HL-60 (cell line): ENCODE measurements at places on chromosomes 6 and 20.

GRCh38 chr6:75428204-75428603 is 65.4 kb downstream of the FILIP1 start:
- no peak for DNase-seq

- DNase-seq, result no peak
Observed at GRCh38 chr20:16378712-16379370, 194.4 kb downstream of the KIF16B start.

GRCh38 chr6:72642435-72642834 is 20.6 kb downstream of the KCNQ5 start:
- no peak for DNase-seq

DNA sequence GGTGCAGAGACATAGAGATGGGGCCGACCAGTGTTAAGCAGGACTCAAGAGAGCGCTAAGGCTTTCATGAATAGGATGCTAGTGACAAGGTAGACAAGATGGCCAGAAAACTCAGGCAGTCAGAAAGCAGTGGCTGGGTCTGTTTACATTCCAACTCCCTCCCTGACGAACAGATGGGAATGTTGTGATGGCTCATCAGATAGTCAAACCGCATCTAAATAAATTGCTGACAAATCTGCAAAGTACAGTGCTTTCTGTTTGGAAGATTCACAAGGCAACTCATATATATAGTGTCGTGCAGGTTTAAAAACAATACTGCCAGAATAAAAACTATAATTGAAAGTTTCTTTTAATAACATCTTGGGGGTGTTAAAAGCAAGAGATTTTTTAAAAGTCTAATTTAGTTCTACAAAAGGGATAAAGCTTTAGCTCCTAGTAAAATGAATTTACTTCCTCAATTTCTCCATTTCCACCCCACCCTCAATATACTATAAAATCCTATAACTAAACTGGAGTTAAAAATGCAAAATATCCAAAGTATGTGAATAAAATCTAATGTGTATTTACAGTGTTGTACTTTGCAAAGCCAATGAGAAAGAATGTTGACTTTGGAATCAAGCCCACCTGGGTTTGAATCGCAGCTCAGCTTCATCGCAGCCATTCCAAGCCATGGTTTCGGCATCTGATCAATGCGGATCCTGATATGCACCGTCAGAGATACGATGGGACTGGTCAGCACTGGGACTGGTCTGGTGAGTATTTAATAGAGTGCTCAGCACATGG is 247.3 kb upstream of the PDE10A start:
- DNase-seq, result no peak

DNA sequence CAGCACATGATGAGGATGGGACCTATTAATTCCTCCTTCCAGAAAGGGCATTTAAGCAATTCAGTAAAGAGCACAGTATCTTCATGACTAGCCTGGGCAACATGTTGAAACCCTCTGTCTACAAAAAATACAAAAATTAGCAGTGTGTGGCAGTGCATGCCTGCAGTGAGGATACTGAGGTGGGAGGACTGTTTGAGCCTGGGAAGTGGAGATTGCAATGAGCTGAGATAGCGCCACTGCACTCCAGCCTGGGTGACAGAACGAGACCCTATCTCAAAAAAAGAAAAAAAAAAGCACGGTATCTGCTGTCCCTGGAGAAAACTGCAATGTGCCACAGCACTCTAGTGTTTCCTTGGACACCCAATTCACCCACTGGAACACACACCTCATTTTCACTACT is 18.4 kb downstream of the SAMD3 start:
- DNase-seq, result no peak

DNA sequence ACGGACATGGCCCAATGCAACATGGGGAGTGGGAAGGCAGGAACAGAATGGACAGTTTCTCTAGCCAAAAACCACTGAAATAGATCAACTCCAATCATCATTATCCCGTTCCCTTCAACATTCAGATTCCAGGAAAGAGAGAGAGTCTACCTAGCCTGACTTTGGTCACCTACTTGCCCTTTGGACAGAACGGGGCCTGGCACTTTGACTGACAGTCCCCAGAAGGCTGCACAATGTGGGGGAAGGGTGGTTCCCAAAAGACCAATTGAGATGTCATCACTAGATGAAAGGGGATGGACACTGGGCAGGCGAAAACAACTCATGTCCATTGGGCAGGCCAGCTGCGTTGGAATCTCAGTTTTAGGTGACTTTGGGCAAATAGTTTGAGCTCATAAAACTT is 15.0 kb upstream of the KIF16B start:
- no peak for DNase-seq

GRCh38 chr6:17881085-17881858 is 106.2 kb downstream of the KIF13A start:
- no peak for DNase-seq

DNA sequence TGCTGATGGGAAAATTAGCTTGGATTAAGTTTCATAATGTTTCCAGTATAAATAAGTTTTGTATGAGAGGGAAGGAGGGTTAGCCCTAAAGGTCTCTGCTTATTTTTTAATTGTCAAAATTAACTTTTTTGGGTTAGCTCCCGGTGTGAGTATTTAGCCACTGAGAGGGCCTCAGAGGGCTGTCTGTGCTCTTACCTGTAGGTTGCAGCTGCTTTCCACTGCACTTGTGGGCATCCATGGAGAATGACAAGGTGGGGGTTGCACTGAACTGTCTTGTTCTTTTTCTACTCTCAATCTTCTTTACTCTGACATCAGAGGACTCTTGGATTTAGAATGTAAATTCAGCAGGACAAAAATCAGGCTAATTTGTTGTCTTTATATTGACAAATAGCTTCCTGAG is 81.4 kb downstream of the CD164 start:
- no peak for DNase-seq

GRCh38 chr20:1883986-1884385 is 11.2 kb upstream of the SIRPA start:
- no peak for DNase-seq

GRCh38 chr6:15443119-15443830 is 197.4 kb downstream of the JARID2 start:
- DNase-seq, result peak; percentile 23

DNA sequence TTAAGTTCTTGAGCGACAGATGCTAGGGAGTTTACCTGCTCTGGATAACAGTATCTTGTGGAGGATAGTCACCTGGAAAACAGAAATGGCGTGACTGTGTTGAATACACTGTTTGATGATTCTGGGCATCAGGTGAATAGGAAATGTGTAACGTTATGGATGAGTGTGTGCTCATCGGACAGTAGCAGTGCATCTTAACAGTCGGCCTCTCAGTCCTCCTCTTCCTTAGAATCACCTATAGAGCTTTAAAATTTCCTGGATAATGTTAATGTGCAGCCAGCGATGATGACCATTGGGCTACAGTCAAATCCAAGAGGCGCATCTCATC is 217.7 kb downstream of the OR2B2 start:
- DNase-seq, result no peak

DNA sequence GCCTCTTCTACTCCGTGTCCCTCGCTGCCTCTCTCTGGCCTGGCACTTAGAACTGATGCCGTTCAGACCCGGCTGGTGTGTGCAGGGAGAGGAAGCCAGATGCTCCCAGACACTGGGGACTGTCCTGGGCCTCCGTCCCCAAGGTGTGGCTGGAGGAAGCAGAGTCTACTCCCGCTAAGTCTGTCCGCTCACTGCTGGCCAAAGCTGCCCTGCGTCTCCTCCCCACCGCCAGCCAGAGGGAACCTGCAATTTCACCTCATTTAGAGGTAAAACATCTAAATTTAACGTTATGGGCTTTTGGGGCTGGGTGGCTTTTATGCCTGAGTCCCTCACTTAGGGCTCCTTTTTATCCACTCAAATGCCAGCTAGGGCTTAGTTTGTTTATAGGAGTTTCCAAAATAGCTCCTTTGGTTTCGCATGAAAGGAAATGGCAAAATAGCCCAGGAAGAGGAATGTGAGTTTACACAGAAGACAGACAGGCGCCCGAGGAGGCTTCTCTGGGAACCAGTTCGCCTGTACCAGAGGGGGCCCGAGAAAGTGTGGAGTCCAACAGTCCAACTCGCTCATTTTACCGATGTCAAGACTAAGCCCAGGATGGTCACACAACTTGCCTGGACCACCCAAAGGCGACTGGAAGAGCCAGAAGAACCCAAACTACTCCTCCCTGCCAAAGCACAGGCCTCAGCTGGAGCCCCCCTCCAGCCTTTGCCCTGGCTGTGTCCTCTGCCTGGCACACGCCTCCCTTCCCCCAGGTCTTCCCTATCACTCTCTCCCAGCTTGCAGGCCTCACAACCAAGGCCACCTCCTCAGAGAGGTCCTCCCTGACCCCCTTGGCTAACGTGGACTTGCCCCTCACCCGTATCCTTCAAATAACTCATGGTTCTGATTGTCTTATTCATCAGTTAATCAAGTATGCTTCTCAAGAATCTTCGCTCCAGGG is 54.5 kb downstream of the RIPOR3 start:
- DNase-seq, result no peak

- DNase-seq, result peak; percentile 95
Observed at GRCh38 chr6:133983099-133983939, 30.3 kb downstream of the TBPL1 start.

DNA sequence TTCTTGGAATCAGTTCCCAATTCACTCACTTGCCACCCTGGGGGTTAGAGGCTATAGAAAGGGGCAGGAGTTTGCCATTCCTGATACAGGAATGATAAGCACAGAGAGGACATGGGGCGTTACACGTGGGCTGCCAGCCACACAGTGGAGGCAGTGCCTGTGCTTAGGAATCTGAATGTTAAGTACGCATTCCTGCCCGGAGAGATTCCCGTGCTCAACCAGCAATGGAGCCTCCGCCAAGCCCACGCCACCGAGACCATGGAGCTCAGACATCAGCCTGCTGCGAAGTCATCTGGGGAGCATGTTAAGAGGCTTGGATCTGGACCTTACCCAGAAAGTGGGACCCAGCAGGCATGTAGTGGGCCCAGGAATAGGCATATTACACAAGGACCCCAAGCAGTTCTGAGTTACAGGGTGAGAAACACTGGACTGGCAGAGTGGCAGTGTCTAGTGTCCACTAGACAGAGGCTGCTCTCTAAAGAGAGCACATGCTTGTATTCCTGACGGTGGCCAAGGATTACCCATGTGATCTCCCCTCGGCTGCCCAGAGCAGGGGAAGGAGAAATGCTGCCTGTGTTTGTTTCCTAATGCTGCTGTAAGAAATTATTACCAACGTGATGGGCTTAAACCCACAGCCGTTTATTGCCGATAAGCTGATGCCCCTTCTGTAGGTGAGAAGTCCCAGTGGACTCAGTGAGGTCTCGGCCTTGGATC is 138.2 kb downstream of the BMP7 start:
- DNase-seq, result no peak

GRCh38 chr6:158164579-158165170 is 3.4 kb downstream of the SERAC1 start:
- no peak for DNase-seq

DNA sequence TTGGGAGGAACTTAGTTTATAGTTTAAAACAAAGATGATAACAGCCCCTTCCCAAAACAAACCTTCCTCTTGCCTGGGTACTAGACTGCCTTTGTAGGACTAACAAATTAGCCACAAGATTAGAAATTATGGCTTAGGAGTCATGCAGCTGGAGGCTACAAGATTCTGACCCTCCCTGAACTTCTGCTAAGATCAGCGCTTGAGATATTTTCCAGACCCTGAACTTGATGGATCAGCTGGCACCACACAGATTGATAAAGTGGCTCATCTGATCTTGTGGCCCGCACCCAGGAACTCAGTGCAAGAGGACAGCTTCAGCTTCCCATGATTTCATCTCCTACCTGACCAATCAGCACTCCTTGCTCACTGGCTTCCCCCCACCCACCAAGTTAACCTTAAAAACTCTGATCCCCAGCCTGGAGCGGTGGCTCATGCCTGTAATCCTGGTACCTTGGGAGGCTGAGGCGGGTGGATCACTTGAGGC is 5.9 kb upstream of the SERINC3 start:
- no peak for DNase-seq

- no peak for DNase-seq
Observed at GRCh38 chr20:17304774-17305173, 77.9 kb downstream of the PCSK2 start.

- no peak for DNase-seq
Observed at GRCh38 chr6:21265730-21266044, 327.9 kb upstream of the SOX4 start.

DNA sequence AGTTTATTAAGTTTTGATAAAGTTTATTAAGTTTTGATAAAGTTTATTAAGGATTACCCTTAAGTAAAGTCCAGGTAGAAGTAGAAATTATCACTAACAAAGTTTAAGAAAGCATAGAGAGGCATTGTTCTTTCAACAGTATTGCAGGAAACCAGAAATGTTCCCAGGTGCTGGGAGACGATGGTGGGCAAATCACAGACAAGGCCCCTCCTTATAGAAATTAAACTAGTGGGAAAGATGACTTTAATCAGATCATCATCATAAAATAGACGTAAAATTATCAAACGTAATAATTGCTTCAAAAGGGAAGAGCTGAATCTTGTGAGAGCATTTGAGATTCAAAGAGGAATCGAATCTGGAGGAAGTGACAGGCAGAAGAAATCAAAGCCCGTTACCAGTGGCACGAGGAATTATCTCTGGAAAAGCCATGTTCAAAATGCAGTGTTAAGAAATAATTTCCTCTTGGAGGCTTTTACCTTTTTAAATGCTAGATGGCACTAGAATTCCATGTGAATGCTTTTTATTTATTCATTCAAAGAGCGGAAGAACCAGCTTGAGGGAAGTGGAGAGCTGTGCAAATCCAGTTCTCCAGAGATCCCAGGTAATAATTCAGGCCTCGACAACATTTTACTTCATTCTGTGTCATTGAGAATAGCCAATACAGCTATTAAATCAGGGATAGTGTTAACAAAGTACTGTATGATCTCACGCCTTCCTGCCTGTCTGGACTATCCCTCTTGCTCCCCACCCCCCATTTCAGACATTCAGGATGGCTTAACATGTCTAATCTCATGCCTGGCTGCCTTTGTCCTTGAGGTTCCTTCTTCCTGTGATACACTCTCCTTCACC is 1.0 kb upstream of the APMAP start:
- no peak for DNase-seq

DNA sequence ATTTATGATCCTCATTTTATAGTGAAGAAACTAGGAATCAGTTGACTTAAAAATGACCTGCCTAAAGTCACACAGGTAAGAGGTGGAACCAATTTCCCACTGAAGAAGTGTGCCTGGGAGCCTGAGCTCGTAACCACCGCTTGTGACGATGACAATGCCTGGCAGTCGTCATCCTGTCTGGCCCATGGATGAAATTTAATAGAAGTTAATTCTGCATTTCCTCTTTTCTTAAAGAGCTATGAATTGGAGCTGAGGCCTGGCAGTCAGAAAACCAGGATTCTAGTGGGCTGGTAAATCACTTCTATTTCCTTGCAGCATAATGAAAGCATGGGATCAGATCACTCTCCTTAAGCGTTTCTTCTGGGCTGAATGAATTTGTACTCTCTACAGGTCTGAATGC is 200.0 kb upstream of the SGK1 start:
- DNase-seq, result no peak

- no peak for DNase-seq
Observed at GRCh38 chr6:136525586-136526195, 24.5 kb downstream of the MAP7 start.

- no peak for DNase-seq
Observed at GRCh38 chr6:64896939-64897338, 810.1 kb downstream of the EYS start.

- DNase-seq, result no peak
Observed at GRCh38 chr6:46315589-46315988, 144.8 kb upstream of the ENPP5 start.

- DNase-seq, result no peak
Observed at GRCh38 chr6:142816031-142816430, 128.9 kb downstream of the HIVEP2 start.

- no peak for DNase-seq
Observed at GRCh38 chr6:3359973-3360726, 96.7 kb downstream of the SLC22A23 start.

- DNase-seq, result no peak
Observed at GRCh38 chr6:116266803-116267202, 12.9 kb downstream of the TSPYL1 start.
